ENCODE measurements at places on chromosomes 3 and 15. TPM values are rescaled to one million over a fixed set of nuclear protein-coding genes. Genes with fewer than 3 reads are reported as not detected.

Gene TEX264
- total RNA-seq: 63.0 TPM

- no peak for DNase-seq
These were observed 714.2 kb downstream of the SI start for GRCh38 chr3:164364111-164364510.

DNA sequence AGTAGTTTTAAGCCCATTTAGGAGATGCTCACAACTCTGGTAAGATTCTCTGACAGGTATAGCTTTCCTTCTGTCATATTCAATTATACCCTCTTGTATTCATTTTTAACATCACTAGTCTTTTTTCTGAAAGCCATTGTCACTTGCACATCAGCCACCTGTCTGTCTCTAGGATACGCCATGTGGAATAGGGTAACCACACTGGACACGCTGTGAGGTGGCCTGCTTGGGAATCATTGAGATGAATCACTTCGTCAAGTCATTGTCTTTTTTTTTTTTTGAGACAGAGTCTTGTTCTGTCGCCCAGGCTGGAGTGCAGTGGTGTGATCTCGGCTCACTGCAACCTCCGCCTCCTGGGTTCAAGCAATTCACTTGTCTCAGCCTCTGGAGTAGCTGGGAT is 7.4 kb downstream of the TM6SF1 start:
- no peak for DNase-seq

- DNase-seq: no peak
These were observed 51.0 kb upstream of the TP63 start for GRCh38 chr3:189580190-189580589.
